ENCODE measurements at places on chromosomes 12 and 14.

GRCh38 chr12:93292731-93293566 is 84.8 kb upstream of the NUDT4 start:
- DNase-seq, result no peak

GRCh38 chr12:93742110-93742934 is 65.1 kb downstream of the CRADD start:
- peak; percentile 86 for DNase-seq

- peak; percentile 20 for DNase-seq
These were observed 587 bp downstream of the SELPLG start for GRCh38 chr12:108633081-108633533.

DNA sequence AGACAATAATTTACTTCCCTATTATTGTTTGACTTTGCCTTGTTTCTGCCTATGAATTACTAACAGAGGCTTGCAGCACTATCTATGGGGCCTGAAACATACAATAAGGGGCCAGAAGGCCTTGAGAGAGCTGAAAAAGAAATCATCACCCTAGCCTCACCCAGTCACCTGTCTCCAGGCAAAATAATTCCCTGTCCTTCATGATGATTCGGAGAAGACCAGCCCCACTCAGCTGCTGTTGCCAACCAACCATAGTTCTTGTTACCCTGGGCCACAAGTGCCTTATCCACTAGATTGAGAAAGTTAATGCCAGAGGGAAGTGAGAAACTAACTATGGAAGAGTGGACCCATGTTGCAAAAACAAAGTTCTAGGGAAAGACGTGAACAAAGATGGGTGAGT is 97.1 kb downstream of the ARF6 start:
- no peak for DNase-seq

- DNase-seq, result peak; percentile 19
These were observed 27.0 kb upstream of the TMEM260 start for GRCh38 chr14:56552615-56553014.

GRCh38 chr12:79482921-79483320 is 207.8 kb downstream of the PAWR start:
- DNase-seq, result no peak

DNA sequence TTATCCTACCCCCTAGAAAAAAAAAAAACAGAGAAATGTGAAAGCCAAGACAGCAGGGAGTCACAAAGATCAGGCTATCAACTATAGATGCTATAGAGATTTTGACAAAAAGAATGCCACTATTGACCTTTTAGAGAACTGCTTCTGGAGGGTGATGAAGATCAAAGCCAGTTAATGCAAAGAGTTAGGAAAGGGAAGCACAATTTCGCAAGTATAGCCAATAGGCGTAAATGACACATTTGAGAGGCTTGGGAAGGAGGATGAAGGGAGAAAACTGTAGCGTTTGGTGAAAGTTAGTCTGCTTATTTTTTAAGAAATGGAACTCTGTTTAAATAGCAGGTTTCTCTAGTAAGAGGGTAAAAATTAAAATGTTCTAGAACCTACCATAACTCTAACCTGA is 190.7 kb downstream of the DUSP6 start:
- no peak for DNase-seq

DNA sequence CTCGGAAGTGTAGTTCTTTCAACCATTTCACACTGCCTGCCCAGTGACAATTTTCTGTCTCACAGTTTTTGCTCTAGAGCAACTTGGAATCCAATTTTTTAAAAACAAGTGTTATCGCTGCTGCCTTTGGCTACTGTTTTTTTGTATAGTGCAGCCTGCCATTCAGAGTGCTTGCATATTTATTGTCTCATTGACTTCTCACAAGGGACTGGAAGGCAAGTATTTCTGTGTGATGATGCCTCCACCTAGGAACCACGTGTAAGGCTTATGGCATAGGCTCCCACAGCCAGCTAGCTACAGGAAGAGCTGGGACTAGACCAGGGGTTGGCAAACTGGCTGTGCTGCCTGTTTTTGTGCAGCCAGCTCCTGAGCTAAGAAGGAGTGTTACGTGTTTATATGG is 903 bp downstream of the PARPBP start:
- peak; percentile 4 for DNase-seq

GRCh38 chr14:69505338-69506240 is 21.1 kb downstream of the PLEKHD1 start:
- DNase-seq, result peak; percentile 9

DNA sequence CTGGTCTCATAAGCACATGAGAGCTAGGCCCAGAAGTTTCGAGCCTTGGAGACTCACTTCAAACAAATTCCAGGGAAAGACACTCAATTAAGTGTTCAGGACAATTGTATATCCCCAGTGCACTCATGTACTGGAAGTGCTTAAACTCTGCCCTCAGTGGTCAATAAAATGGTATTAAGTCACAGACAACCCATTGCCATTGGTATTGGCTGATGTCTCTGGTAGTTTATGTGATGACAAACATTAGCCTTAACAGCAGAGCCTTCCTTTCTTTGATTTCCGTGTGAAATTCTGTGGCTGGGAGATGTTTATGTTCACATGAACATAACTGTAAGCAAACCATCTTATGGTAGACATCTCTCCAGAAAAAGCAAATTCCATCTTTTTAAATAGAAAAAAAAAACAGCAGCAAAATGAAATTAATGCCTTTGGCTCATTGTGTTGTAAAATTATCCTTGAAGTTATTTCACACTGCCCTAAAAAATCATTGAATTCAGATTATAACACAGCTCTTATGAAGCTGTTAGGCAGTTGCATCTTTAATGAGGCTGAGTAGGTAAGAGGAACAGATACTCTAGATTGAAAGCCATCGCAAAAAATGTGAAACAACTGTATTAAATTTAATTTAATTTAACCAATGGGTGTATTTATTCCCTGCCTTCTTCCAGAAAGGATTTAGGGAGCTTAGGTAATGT is 216.2 kb upstream of the PLEKHG7 start:
- no peak for DNase-seq

GRCh38 chr14:26966908-26967307 is 369.1 kb upstream of the NOVA1 start:
- peak; percentile 8 for DNase-seq

GRCh38 chr12:39401459-39401858 is 41.5 kb downstream of the KIF21A start:
- DNase-seq, result no peak

DNA sequence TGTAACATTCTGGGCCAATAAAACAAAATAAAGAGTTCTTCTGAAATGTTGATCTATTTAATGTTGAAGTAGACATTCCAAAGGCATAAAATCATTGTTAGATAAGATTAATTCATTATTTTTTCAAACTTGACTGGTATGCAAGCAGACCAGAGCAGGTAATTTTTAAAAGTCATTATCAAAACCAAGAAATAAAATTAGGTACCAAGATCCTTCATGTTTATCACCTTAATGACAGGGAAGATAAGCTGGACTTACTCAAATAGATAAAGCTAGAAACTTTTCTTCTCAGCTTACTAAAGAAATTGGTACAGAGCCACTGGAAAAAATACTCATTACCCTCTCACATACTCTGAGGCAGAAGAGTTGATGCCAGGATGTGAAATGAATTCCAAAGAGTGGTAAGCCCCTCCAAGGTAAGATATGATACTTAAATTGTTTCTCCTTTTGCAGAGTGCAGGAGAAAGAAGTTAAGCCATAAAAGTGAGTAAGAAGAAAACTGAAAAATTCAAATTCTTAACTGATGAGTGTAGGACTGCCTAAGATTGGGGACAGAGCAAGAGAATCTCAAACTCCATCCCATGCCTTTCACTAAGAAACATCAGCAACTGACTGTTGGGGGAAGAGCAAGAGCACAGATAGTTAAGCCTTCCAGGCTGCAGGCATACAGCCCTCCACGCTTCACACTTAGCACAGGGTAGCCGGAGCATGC is 111.9 kb downstream of the SLC41A2 start:
- no peak for DNase-seq

DNA sequence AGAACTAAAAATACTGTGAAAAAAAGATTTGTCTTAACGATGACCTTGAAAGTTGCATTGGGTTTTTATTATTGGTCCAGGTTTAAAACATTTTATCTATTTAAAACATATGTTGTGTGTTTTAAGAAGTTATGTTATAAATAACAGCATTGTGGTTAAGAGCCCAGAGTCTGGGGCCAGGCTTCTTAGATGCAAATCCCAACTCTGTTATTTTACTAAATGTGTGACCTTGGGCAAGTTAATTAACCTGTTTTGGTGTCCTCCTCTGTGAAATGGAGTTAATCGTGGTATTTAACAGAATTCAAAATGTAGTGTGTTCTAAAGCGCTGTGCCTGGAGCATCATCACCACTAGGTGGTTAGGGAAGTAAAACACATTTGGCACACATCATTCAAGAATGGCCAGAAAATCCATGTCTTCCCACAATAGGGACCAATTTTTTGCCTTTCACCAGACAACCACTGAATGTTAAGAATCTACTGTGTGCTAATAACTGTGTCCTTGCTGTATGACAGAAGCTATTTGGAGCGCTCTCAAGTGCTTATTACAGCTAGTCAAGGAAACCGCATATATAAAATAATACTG is 133.3 kb downstream of the MON2 start:
- no peak for DNase-seq

- DNase-seq, result no peak
These were observed 87.9 kb upstream of the BCL11B start for GRCh38 chr14:99359906-99360305.

DNA sequence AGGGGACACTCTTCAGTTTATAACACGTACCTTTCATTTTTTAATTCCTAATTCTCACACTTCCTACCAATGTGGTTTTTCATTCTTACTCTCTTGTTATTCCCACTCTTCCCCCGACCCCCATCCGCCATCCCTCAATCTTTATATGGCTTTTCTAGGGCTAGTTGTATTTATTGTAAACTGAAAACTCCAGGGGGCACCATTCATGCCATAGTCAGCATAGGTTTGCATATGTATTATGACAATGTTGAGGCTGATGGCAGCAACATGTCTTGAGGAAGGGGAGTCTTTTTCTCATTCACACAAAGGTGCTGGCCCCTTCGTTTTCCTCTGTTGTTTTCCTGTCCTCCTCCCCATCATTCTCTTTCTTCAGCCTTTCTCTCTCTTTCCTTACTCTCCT is 27.7 kb upstream of the LTA4H start:
- no peak for DNase-seq

- no peak for DNase-seq
These were observed 20.8 kb upstream of the HSPB8 start for GRCh38 chr12:119157978-119158377.

GRCh38 chr14:90053044-90053443 is 8.8 kb upstream of the KCNK13 start:
- no peak for DNase-seq

- DNase-seq, result peak; percentile 56
These were observed at the start of gene LRCOL1 for GRCh38 chr12:132610051-132610759. TSS of gene LRCOL1 (minus strand) at chr12:132610582. CDS start at chr12:132606251, 4,331 bp downstream.

DNA sequence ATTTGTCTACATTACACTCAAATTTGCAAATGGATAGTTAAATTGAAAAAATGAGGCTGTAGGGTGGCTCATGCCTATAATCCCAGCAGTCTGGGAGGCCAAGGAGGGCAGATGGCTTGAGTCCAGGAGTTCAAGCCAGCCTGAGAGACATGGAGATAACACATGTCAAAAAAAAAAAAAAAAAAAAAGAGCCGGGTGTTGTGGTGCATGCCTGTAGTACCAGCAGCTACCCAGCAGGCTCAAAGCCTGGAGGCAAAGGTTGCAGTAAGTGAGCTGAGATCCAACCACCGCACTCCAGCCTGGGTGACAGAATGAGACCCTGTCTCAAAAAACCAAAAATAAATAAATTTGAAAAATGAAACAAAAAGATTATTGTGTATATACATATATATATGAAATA is 119.9 kb upstream of the MGAT4C start:
- DNase-seq, result peak; percentile 1

GRCh38 chr12:124088217-124088907 is 115.3 kb downstream of the ZNF664 start:
- DNase-seq, result no peak

GRCh38 chr12:47867495-47867941 is 37.3 kb downstream of the VDR start:
- DNase-seq, result no peak

Measured in H7 (cell line).